GM12865 (cell line): ENCODE measurements at places on chromosomes 1 and 21.
A peak's percentile ranks its signal among the peaks of the same experiment; 100 is the strongest.

- no peak for DNase-seq
Observed at GRCh38 chr1:215128504-215128903, 46.0 kb downstream of the KCNK2 start.

- no peak for DNase-seq
Observed at GRCh38 chr1:79819140-79819539, 812.6 kb upstream of the ADGRL4 start.

DNA sequence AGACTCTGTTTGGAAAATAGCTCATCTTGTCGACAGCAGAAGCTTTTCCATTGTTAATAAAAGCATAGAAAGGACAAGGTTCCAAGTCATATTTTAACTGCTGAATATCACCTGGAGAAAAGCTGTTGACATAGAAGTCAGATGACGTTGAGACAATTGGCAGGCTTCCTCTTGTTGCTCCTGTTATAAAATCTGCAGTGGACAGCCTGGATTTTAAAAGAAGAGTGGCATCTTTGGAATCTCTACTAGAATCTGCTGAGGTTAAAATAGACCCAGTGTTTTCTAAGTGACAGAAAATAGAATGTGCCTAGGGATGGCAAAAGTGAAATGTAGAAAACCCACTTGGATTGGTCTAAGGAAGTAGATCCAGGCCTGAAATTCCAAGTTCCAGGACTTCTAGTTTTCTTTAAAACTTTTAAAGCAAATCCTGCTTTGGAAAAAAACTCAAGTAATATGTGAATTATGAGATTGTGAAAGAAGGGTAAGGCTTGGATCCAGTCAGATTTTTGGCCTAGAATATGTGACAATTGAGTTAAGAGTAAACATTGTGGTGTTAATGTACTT is 53.6 kb upstream of the NEXN start:
- no peak for DNase-seq

DNA sequence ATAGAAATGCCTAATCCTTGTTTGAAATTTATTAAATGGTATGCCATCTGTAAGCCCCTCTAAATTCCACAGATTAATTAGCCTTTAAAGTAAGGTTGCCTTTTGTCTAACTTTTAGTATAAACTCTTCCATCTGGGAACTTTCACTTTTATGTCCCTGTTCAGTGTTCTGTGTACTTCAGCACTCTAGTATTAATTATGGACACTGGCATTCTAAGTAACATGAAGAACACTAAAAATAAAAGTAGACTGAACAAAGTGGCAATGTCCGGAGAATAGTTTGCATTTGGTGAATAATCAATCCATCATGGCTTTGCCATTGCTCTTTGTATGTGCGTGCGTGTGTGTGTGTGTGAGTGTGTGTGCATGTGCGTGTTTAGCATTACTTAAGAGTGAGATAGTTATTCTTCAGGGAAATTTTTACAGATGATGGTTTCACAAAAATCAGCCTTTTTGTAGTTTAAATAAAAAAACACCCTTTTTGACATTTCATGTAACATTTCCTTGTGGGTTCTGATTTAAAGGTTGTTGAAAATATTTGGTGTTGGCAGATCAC is 51.1 kb downstream of the ATF6 start:
- no peak for DNase-seq

GRCh38 chr1:184075055-184076029 is 23.8 kb downstream of the TSEN15 start:
- peak; percentile 59 for DNase-seq

GRCh38 chr21:37868446-37869295 is 47.6 kb downstream of the KCNJ6 start:
- no peak for DNase-seq

- no peak for DNase-seq
Observed at GRCh38 chr1:75053207-75053606, 81.0 kb upstream of the LHX8 start.

- DNase-seq, result no peak
Observed at GRCh38 chr1:2933431-2934155, 87.7 kb upstream of the ACTRT2 start.
